ENCODE measurements at places on chromosomes 2 and 18.
A peak's percentile ranks its signal among the peaks of the same experiment; 100 is the strongest.

GRCh38 chr2:168247341-168248261 is at the start of gene STK39:
Gene STK39 (minus strand): TSS chr2:168247595. CDS start chr2:168247435, 160 bp downstream.
- peak; percentile 78 for DNase-seq

- no peak for DNase-seq
Observed at GRCh38 chr2:170924969-170925368, 4.1 kb upstream of the GORASP2 start.

- peak; percentile 12 for DNase-seq
Observed at GRCh38 chr18:56028514-56028913, 440.5 kb upstream of the TCF4 start.

DNA sequence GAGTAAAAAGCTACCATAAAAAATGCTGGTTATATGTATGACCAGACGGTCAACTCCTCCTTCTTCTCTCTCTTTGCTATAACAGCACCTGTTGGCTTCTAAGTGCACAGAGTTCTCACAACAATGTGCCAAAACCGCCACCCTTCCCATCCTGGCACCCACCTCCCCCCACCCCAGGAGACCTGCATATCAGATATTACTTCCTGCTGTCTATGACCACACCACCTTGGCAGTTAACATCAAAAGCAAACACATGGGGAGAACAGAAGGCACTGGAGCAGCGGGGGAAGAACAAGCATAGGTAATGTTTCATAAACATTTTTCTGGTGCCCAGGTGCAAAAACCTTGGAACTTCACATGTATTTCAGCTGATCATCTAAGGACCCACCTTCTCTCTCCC is 15.5 kb downstream of the SPRED2 start:
- no peak for DNase-seq

GRCh38 chr2:223465793-223466192 is 136.4 kb downstream of the SCG2 start:
- peak; percentile 100 for DNase-seq

DNA sequence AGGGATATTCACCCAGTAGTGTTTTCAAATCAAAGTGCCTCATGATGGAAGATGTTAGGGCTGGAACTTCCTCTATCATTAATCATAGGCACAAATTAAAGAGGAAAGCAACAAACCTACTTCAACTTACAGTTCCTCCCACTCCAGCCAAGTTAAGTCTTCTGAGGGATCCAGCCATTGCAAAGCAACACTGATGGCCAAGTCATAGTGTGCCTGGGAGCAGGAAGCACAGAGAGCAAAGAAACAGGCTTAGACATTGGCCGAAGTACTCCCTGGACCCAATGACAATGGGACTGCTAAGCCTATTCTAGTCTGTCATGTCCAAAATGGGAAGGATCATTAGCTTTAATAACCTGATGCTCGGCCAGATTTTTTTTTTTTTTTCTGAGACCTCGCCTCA is 7.0 kb downstream of the C2orf80 start:
- DNase-seq = no peak

GRCh38 chr2:174753038-174753633 is 11.1 kb downstream of the CHRNA1 start:
- DNase-seq = no peak

- peak; percentile 25 for DNase-seq
Observed at GRCh38 chr18:22974001-22974400, 40.9 kb downstream of the RBBP8 start.

DNA sequence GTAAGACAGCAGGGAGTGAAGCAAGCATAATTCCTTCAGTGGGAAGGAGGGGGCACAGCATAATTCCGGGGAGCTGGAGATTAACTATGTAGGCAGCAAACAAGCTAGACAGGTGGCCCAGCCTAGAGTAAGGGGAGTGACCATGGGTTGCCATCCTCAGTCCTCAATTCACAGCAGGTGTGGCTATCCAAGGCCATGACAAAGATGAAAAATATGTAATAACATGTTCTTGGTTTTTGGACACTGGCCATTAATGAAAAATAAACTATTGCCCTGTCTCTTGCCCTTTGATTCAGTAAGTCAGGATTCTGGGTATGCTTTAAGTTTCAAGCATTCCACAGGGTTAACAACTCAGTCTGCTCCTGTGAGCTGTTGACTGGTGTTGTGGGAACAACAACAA is 65.0 kb downstream of the CYP1B1 start:
- peak; percentile 44 for DNase-seq

DNA sequence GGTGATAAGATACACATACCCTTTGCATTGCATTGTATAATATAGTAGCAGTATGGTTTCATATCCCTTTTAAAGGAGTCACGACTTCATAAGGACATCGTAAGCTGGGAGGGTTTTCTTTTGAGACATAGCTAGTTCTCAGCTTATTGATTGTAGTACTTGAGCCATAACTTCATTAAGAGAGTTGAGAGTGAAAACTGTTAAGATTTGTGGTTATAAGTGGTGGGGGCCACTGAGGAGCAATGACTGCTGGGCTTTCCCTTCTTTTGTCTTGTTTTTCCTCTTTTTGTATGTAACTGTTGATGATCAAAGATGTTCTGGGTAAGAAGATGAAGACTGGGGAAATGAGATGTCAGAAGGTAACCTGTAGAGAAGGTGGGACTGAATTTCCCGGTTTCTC is 11.0 kb downstream of the EIF5B start:
- DNase-seq = no peak

DNA sequence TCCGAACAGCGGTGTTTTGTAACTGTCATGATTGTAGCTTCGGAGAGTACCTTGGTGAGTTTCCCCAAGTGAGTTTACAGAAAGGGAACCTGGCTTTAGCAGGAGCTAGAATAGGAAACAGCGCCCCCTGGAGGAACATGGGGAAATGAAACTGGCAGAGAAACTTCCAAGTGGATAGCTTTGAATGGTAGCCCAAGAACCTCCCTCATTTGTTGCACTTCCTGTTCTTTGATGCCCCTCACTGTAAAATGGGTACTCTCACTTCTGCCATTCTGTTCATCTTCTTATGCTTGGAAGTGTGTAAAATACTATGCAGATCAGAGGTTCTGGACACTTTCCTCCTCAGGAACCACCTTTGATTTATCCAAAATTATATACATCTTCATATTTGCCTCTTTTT is 36.2 kb downstream of the CHST10 start:
- peak; percentile 65 for DNase-seq

- no peak for DNase-seq
Observed at GRCh38 chr2:227793148-227793712, 20.4 kb upstream of the CCL20 start.

GRCh38 chr2:156800781-156801361 is 364.7 kb downstream of the GPD2 start:
- no peak for DNase-seq

- peak; percentile 57 for DNase-seq
Observed at GRCh38 chr2:7203056-7203467, 285.9 kb downstream of the RNF144A start.

GRCh38 chr2:164777847-164778461 is 63.7 kb downstream of the COBLL1 start:
- no peak for DNase-seq

DNA sequence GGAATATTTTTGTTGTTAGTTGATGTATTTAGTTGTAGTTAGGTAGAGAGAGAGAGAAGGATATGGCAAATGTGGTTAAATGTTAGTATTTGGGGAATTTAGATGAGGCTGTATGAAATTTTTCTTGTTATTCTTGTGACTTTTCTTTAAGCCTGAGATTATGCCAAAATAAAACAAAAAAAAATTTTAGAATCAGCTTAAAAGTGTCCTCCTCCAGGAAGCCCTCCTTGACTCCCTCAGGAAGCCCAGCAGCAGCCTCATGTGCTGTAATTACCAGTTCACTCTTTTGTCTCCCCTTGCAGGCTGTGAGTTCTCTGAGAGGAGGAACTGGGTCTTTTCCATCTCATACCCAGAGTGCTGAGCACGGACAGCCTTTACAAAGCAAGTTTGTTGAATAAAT is 243.5 kb downstream of the TFCP2L1 start:
- DNase-seq = no peak

DNA sequence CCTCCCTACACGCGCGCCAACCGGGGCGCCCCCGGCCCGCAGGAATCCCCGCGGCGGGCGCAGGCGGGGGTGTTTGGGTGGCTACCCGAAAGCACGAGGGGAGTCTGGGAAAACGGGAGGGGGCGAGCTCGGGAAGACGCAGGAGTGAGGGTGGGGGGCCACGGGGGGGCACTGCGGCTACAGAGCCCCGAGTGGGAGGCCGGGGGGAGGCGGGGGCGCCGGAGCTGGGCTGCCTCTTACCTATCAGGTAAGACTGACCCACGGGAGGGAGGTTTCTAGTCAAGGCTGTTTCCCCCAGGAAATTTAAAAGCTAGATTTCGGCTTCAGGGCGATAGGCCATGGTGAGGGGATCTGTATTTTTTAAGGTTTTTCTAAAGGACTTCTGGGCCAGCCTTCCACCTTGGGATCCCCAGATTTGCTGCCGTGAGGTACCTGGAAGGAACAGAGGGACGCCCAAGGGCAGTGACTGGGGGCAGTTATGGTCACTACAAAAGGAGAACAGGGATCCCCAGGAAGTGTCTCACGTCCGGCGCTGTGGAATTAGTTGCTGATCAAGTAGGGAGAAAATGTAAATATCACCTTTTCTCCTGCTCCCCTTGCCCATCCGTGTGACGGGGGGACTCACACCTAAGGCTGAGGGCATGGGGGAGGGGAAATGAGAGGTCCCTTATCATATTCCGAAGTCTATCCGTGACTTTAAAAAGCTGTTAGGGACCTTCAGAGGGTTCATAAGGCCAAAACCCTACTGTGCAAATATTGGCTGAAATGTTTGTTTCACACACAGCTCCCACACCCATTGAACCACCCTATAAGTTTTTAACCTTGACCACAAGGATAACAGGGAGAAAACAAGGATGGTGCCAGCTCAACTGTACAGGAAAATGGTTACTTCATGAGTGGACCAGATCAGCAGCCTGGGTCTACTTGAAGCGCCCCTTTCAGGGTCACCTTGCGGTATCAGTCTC is 638 bp upstream of the IRS1 start:
- DNase-seq = peak; percentile 42

DNA sequence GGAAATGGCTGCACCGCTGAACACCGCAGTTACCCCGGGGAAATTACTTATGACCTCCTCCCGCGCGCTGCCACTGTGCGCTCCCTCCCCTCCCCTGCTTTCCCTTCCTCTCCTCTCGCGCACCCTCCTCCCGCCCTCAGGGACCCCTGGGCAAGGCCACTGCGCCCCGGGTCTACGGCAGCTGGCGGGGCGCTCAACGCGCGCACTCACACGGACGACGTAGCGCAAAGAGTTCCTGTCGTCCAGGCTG is 7.9 kb downstream of the ALPP start:
- no peak for DNase-seq

DNA sequence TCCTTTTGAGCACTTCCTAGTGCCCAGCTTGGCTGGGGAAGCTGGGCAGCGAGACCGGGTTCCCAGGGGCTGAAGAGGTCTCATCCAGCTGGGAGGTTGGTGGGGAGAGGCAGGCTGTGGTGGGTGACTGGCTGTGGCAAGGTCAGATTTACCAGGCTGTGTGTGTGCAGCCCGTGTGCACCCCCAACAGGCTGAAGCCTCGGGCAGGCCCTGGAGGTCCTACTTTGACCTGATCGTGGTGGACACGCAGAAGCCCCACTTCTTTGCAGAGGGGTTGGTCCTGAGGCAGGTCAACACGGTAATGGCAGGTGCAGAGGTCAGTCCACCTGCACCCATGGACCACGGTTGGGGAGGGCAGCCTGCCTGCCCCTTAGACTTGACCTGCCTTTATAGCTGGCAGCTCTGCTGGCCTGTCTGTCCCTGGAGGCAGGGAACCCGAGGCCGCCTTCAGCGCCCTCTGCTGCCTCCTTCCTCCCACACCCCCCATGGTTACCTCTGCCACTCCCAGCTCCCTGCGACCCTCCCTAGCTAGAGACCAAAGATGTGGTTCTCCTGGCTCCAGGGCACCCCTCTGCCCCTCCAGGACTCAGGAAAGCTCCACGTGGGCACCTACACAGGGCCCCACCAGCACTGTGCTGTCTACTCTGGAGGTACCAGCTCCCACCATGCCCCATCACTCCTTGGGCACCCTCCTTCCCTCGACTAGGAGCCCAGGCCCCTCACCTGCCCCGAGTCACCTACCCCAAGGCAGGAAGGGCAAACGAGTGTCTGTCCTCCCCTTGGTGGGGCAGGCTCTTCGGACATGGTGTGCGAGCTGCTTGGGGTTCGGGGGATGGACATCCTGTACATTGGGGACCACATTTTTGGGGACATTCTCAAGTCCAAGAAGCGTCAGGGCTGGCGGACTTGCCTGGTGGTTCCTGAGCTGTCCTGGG is 4.0 kb downstream of the NT5DC4 start:
- DNase-seq = no peak

GRCh38 chr2:42813763-42814162 is 21.4 kb upstream of the HAAO start:
- no peak for DNase-seq

DNA sequence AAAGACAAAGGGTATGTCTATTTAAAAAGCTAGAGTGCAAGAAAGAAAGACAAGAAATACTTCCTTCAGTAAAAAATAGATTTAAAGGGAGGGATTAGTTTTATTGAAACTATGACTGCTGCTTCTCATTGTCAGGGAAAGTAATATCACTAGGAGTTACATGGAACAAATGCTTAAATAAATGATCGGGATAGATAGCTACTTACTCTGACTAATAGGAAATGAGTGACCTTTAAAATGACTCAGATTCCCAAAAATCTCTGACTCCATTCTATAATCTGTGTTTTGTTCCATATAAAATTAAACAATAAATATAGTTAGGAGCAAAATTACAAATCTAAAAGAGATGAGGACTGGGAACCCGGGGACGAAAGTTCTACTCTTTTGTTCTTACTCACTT is 669.3 kb downstream of the NR4A2 start:
- DNase-seq = no peak

GRCh38 chr2:239012228-239012627 is 164.3 kb downstream of the TWIST2 start:
- no peak for DNase-seq

GRCh38 chr18:44883671-44884070 is 203.0 kb downstream of the SETBP1 start:
- DNase-seq = no peak

GRCh38 chr2:254241-254640 is 9.6 kb downstream of the SH3YL1 start:
- no peak for DNase-seq

DNA sequence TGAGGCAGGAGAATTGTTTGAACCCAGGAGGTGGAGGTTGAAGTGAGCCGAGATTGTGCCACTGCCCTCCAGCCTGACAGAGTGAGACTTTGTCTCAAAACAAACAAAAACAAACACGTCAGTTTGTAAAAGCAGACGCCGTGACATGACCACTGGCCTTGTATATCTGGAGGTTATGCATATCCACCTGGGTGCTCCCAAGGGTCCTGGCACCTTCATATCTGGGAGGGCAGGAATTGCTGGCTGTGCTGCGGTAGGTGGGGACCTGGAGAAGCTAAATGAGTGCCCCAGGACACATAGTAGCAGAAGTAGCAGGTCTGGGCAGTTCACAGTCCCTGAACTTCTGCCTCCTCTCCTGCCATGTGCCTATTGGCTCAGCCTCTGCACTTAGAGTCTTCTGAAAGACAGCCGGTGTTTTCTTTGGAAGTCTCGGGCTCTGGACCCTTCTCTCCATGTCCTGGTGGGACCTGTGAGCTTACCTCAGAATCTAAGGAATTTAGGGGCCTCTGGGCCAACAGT is 30.9 kb upstream of the IL1R2 start:
- DNase-seq = no peak

GRCh38 chr2:96656540-96656939 is 14.0 kb downstream of the FER1L5 start:
- no peak for DNase-seq

Measured in iris pigment epithelial cell (primary cell).